ENCODE measurements at places on chromosomes 7 and 10. TPM values are rescaled to one million over a fixed set of nuclear protein-coding genes. Genes with fewer than 3 reads are reported as not detected.

GRCh38 chr10:20237586-20237985 lies 421.4 kb downstream of the PLXDC2 start:
- no peak for DNase-seq

DNA sequence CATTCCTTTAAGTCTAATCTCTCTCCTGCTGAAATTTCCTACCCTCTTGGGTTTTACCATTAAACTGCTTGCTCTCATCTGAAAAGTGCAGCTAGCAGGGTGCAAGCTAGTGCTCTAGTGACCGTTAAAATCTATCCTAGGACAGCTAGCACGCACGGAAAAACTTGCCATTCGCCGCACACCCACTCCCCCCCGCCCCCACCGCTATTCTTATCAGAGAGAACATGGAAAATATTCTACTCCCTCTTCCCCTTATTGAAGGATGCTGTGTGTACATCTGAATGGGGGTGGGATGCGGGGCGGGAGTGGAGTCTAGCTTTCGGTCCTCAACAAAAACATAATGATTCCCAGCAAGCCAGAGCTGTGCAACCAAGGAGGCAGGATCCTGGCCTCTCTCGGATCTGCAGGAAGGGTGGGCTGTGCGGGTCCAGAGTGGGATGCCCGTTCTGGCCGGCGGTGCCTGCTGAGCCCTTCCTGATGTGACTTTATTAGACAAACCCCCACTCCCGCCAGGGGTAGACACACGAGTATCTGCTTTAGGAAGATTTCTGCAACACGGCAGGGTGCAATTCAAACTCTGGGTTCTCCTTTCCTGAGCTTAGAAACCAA lies 1.1 kb upstream of the ADRA2A start:
- DNase-seq: no peak

Gene SEMA3D
- total RNA-seq: 51.2 TPM

Gene BICC1
- 123 TPM for total RNA-seq

Gene TSPAN33
- total RNA-seq: not detected

Gene ZNF117
- total RNA-seq: 5.1 TPM

DNA sequence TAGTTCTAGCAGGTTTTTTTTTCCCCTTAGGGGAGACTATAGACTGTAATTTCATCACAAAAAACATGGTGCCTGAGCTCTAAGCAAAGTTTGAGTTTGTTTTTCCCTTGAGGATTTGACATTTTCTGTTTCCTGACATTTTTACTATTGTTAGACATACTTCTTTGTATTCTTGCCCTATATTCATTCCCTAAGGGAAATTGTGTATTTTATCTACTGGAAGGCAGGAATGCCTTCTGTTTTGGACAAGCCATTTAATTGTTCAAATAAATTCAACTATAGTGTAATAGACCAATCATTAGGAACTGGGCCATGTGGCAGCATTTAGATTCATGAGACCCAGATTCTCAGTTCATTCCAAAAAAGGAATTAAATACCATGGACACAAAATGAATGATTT lies 335.0 kb downstream of the EXOC4 start:
- no peak for DNase-seq

Measured in fibroblast of the aortic adventitia (primary cell).